ENCODE measurements at places on chromosomes 3 and 15.

GRCh38 chr3:161599697-161600096 is 103.1 kb downstream of the OTOL1 start:
- no peaks in the 10 kb centered on the region for H3K4me1 ChIP-seq
- no peaks in the 10 kb centered on the region for H3K36me3 ChIP-seq

- no peaks in the 10 kb centered on the region for H3K27me3 ChIP-seq
- no peaks in the 10 kb centered on the region for H3K36me3 ChIP-seq
- DNase-seq = peak; percentile 71
- H3K27ac ChIP-seq = no peak overlapping the region
- no peaks in the 10 kb centered on the region for H3K4me1 ChIP-seq
- no peak overlapping the region for H3K4me3 ChIP-seq
Observed at GRCh38 chr3:159263750-159264553, 462.1 kb downstream of the MFSD1 start.

DNA sequence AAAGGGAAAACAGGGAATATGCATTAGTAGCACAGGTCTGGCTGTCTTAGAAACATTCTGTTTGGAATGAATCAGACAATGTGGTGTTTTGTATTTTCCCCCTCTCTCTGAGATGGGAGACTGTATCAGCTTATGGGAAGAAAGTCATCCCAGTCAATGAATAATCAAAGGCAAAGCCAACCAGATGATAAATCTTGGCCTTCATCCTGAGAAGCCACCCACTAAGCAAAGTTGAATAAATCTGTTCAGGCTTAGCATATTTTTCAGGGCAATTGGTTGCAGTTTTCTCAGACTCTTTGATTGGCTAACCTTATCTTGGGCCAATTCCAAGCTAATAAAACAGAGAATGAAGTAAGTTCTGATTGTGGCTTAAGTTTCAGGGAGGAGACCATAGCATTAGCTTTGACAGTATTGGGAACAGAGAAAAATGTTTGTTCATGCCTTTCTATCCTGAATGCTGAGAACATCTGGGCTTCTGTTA is 63.6 kb upstream of the ARL8B start:
- no peaks in the 10 kb centered on the region for H3K27me3 ChIP-seq
- no peak overlapping the region for H3K27ac ChIP-seq
- no peaks in the 10 kb centered on the region for H3K36me3 ChIP-seq
- no peak for DNase-seq

DNA sequence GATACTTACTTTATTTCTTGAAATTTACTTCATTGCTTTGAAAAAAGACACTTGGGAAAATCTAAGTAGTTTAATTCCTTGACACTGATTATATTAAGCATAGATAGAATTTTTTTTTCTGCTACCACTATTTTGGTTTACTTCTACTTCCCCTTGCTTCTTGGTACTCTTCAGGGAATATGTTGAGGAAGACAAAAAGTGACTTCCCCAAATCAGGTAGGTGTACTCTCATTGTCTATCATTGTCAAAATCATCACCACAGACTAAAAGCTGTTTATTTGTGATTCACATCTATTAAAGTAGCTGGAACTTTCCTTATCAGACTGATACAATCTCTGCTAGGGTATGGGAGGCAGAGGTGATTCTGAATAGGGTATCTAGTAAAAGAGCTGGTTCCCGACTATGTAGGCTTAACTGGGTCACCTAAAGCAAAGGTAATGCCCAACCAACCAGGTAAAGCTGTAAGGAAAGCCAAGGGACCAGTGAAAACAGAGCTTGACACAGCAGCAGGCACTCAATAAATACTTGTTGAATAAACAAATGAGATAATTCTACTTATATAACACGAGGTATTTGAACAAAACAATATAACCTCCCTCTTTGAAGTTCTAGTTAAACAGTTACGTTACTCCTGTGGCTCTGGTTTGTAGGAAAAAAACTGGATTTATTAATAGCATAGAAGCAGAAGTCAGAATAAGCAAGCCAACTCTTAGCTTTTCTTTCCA is 346.9 kb downstream of the PLCL2 start:
- DNase-seq = no peak
- H3K4me3 ChIP-seq = no peak overlapping the region
- no peaks in the 10 kb centered on the region for H3K27me3 ChIP-seq
- no peak overlapping the region for H3K27ac ChIP-seq

DNA sequence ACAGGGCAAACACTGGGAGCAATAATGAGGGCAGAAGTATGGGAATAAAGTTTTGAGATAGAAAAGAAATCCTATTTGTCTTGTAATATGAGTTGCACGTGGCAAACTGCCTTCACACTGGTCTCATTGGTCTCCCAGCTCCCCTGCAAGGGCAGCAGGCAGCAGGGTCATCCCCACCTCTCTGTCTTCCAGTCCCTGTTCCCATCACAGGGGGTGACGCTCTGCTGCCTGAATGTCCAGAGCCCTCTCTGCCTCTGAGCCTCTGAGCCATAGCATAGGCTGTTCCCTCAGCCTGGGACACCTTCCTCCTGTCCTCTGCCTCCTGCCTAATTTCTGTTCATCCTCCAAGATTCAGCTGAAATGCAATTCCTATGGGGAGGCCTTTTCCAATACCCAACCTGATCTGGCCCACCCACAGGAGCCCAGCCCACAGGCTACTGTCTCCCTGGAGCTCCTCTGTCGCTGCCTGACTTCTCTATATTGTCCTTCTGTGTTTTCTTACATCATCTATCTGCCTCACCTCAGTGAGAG is 12.1 kb upstream of the SKOR1 start:
- no peaks in the 10 kb centered on the region for H3K4me1 ChIP-seq
- no peak overlapping the region for H3K27ac ChIP-seq
- H3K4me3 ChIP-seq = no peak overlapping the region
- no peaks in the 10 kb centered on the region for H3K36me3 ChIP-seq
- H3K27me3 ChIP-seq = no peaks in the 10 kb centered on the region

- no peaks in the 10 kb centered on the region for H3K36me3 ChIP-seq
- no peak overlapping the region for H3K4me3 ChIP-seq
- DNase-seq = no peak
- H3K27me3 ChIP-seq = no peaks in the 10 kb centered on the region
Observed at GRCh38 chr3:157632075-157632474, 128.9 kb upstream of the VEPH1 start.

DNA sequence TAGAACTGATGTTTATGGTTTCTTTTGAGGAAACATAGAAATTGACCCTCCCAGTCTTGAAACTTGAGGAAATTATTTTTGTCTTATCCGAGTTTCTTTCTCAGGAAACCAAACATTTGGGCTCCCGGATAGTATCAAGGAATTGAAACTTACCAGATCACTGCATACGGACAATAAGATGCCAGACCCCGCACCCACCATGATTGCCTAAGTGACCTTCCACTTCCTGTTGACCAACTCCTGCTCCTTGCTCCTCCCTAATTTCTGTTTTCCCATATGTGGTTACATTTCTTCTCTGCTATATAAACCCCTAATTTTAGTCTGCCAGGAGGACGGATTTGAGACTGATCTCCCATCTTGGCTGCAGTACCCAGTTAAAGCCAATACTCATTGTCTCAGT is 118.4 kb upstream of the TPRG1 start:
- no peaks in the 10 kb centered on the region for H3K27me3 ChIP-seq
- H3K4me1 ChIP-seq = peaks cover 6% of the 10 kb centered on the region
- H3K36me3 ChIP-seq = no peaks in the 10 kb centered on the region
- no peak for DNase-seq
- H3K27ac ChIP-seq = no peak overlapping the region
- H3K4me3 ChIP-seq = no peak overlapping the region

DNA sequence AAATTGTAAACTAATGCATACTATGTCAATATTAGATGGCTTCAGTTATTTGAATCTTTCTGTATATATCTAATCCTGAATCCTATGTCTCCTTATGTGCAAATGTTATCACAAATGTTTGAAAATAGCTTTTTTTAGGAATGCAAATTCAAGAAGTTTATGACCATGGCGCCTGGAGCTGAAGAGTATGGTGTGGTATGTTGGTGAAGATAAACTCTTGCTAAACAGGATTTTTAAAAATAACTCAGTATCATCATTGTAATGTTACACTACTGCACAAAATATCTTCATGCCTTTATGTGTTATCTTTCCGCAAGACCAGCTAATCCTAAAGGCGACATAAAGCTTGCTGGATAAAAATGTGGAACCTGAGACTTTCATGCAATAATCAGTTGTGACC is 382.6 kb downstream of the ROBO1 start:
- no peaks in the 10 kb centered on the region for H3K4me1 ChIP-seq
- no peak overlapping the region for H3K27ac ChIP-seq
- no peaks in the 10 kb centered on the region for H3K36me3 ChIP-seq
- no peak for DNase-seq
- H3K4me3 ChIP-seq = no peak overlapping the region

DNA sequence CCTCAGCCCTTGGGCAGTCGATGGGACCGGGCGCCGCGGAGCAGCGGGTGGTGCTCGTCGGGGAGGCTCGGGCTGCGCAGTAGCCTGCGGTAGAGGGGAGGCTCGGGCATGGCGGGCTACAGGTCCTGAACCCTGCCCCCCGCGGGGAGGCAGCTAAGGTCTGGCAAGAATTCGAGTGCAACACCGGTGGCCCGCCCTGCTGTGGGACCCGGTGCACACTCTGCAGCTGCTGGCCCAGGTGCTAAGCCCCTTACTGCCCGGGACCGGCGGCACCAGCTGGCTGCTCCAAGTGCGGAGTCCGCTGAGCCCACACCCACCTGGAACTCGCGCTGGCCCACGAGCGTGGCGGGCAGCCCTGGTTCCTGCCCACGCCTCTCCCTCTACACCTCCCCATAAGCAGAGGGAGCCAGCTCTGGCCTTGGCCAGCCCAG is 377.7 kb upstream of the RBMS3 start:
- H3K4me3 ChIP-seq = no peak overlapping the region
- no peaks in the 10 kb centered on the region for H3K36me3 ChIP-seq
- H3K4me1 ChIP-seq = no peaks in the 10 kb centered on the region
- H3K27me3 ChIP-seq = no peaks in the 10 kb centered on the region

DNA sequence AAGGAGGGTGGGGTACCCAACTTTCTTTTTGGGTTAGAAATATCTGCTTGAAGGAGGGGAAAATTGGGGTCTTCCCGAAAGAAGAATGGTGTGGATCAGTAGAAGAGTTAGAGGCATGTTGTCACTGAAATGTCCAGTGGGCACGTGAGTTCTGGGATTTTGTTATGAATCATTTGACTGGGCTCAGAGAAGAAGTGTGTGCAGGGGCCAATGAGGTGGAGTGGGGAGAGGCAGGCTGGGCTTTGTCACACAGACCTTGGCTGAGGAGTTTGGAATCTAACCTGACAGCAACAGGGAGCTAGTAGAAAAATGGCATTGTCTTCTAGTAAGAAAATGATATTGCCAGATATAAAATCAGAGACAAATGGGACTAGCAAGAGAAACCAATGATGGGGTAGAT is 436.8 kb downstream of the MFSD1 start:
- H3K27me3 ChIP-seq = no peaks in the 10 kb centered on the region
- H3K36me3 ChIP-seq = no peaks in the 10 kb centered on the region
- no peak for DNase-seq
- no peaks in the 10 kb centered on the region for H3K4me1 ChIP-seq

DNA sequence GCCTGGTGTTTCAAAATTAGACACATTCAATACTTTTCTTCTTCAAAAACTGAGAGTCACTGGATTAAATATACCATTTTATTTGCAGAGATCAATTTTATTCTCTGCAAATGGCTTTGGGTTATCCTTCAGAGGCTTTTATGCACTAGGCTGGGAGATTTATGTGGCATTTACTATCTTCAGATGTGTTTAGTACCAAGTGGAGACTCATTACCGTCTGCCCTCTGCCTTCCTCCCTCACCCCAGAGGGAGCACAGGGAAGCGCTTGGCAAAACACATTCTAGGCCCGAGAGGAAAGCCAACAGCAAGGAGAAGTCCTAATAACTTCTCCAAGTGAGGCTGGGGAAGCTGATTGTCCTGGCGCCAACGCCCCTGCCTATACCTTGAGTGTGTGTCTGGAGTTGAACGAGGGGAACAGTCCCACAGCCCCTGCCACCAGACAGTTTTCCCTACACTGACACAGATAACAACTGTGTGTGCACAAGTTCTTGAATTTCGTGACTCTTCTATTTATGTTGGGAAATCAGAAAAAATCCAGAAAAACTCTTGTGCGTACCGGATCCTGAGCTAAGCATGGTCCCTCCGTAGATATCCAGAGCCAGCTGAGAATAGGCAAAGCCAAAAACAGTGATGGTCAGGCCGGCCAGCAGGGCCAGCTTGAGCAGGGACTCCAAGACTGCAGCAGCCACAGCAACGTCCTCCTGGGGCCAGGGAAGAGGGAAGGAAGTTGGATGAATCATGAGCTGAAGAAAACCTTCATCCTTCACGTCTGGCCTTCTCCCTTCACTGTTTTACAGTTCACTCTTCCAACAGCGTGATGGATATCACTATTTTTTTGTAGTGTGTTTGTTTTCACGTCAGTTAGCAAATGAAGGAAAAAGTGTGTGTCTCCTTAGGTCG is 26.6 kb downstream of the RFT1 start:
- no peak overlapping the region for H3K4me3 ChIP-seq
- peaks cover 4% of the 10 kb centered on the region for H3K36me3 ChIP-seq
- H3K4me1 ChIP-seq = peaks cover 31% of the 10 kb centered on the region
- H3K27ac ChIP-seq = peak overlapping the region; percentile 93
- DNase-seq = no peak

- no peak for DNase-seq
- H3K27me3 ChIP-seq = no peaks in the 10 kb centered on the region
- H3K36me3 ChIP-seq = no peaks in the 10 kb centered on the region
- H3K27ac ChIP-seq = no peak overlapping the region
- H3K4me1 ChIP-seq = no peaks in the 10 kb centered on the region
Observed at GRCh38 chr15:101062063-101062462, 142.9 kb downstream of the LRRK1 start.

DNA sequence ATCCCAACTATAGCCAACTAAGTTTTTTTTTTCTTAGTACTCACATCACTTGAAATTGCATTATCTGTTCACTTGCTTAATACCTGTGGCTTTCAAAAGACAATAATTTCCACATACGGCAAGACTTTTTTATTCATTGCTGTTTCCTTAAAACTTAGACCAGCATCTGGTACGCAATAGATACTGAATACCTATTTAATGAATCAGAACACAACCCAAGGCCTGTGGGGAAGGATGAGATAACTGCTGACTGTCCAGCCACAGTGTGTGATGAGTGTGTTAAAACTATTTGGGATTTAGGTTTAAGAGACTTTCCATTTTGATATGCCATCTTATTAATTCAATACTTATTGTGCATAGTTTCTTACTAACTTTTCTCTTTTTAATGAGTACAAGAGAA is 988.7 kb downstream of the NTRK3 start:
- no peaks in the 10 kb centered on the region for H3K36me3 ChIP-seq
- DNase-seq = no peak
- H3K27ac ChIP-seq = no peak overlapping the region
- no peaks in the 10 kb centered on the region for H3K4me1 ChIP-seq
- H3K4me3 ChIP-seq = no peak overlapping the region
- no peaks in the 10 kb centered on the region for H3K27me3 ChIP-seq

GRCh38 chr3:81764002-81764401 is 2.6 kb upstream of the GBE1 start:
- H3K36me3 ChIP-seq = no peaks in the 10 kb centered on the region
- no peaks in the 10 kb centered on the region for H3K27me3 ChIP-seq
- no peak overlapping the region for H3K4me3 ChIP-seq
- DNase-seq = no peak
- H3K27ac ChIP-seq = no peak overlapping the region
- 0 out of 2 replicates have a peak, but pooled peaks cover 6% of the 10 kb centered on the region for H3K4me1 ChIP-seq

Data from MM.1S (cell line).